ENCODE measurements at places on chromosomes 16 and 17.

DNA sequence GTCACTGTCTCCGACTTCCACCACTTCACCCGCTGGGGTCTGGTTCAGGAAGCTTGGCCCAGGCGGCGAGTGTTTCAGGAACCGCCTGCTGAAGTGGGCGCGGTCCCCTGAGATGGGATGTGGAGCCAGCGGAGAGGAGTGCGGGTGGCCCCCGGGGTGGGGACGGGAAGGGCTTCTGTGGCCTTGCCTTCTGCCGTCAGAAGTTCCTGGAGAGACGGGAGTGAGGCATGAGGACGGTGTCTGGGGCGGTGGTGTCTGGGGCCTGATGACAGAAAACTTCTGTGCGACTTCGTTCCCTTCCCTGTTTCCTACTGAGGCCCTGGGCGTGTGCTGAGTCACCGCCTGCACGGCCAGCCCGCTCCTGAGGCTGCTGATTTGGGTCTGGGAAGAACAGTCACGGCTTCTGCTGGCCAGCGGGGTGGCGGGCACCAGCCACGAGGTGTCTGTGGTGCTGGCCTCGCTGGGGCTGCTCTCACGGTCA, 12.3 kb upstream of the NLRC3 start:
- no peak for DNase-seq

GRCh38 chr16:56729735-56730662, at the start of gene NUP93:
TSS of gene NUP93 (plus strand) at chr16:56730129. CDS start at chr16:56748248, 18,119 bp downstream.
- peak; percentile 90 for DNase-seq

DNA sequence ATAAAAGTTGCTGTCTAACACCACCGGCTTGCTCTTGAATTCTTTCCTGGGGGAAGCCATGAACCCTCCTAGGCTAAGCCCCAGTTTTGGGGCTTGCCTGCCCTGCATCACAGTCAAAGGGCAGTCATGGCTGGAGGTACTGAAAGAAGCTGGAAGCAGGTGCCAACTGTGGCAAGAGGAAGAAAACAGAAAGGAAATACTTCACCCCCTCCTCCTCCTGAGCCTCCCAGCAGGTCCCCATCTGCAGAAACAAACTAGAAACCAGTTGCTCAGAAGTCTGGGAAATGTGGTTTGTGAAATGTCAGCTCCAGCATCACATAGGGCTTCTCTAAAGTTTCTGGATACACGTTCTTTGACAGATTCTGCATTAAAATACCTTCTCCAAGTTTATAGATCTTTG, 150.0 kb upstream of the PSMD7 start:
- no peak for DNase-seq

- peak; percentile 91 for DNase-seq
Observed at GRCh38 chr16:57815987-57816745, 13.9 kb upstream of the KIFC3 start.

GRCh38 chr16:11308493-11309283, 27.6 kb upstream of the PRM1 start:
- no peak for DNase-seq

- DNase-seq: no peak
Observed at GRCh38 chr16:13378151-13378550, 476.8 kb downstream of the SHISA9 start.

- no peak for DNase-seq
Observed at GRCh38 chr16:56238188-56238587, 46.9 kb downstream of the GNAO1 start.

DNA sequence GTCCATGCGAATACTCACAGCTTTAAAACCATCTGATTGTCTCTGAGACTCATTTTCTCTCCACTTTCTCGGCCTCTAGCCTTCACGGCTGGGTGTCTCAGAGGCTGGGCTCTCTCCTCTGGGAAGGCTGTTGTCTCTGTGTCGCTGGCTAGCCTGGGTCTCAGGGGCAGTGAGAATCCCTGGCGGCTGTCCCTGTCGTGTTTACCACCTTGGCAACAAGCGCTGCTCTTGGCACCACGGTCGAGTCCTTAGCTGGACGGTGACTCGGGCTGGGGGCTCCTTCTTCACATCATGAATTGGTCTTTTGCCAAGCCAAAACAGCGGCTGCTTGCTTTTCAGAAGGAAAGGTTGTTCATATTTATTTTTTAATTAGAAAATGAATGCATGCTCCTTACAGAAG, 81.1 kb downstream of the MSI2 start:
- no peak for DNase-seq

DNA sequence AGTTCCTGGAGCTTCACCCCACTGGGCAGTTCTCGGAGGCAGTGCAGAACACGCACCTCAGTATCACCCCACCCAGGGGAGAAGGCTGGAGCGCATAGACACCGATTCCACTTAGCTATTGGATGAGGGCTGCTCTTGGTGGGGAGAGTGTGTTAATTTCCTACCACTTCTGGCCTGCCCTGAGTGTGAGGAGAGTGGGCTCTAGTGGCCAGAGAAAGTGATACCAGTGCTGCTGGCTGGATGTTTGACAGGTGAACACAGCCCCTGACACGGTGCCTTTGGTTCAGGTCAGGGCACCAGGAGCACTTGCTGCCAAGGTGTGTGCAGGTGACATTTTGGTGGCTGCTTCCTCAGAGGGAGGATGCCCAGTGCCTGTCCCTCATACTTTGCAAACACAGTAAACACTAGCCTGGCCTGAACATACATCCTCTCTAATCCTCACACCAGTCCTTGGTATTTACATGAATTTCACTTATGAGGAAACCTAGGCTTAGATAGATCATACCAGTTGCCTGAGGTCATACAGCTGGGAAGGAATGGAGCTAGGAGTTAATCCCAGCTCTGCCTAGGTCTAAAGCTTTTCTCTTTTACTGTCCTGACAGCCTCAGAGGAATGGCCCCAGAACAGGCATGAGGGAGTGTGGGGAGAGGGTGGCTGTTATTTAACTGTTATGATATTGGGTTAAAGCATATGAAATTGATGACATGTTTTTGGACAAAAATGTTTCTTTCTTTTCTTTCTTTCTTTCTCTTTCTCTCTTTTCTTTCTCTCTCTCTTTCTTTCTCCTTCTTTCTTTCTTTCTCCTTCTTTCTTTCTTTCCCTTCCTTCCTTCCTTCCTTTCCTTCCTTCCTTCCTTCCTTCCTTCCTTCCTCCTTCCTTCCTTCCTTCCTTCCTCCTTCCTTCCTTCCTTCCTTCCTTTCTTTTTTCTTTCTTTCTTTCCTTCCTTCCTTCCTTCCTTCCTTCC, 21.0 kb upstream of the ITGAX start:
- DNase-seq: no peak

All from fibroblast of gingiva (primary cell).